Gastrocnemius medialis (tissue), 4 donors: ENCODE measurements at places on chromosomes 3 and 15.
A peak's percentile ranks its signal among the peaks of the same experiment; 100 is the strongest.

DNA sequence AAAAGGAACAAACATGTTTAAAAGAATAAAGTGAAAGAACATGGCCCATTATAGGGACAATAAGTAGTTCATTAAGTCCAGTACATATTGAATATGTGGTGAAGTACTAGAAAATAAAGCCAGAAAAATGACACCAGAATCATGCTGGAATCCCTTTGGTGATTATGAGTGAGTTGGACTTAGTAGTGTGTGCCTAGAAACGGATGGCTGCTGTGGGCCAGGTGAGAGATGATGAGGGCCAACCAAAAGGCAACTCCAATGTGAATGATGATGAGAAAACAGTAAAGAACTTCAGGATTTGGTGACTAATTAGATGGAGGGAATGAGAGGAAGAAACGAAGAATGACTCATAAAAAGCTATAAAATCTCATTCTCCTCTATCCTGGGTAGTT, 3.3 kb downstream of the CRYGS start:
- DNase-seq = no peak

DNA sequence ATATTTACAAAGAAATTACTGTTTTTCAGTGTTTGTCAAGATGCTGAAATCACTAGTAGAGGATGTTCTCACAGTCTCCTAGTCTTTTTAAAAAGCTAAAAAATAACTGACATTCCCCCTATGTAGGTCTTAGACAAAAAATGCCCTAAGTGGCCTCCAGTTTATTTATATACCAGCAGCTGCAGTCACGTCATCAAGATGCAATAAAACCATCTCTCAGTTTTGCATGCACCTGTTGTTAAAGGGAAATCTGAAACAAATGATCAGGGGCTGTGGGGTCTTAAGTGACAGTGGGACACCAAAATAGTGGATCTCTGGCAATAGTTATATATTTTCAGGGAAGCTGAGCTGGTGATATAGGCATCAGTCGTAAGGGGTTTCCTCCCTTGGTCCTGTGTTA, 146.5 kb upstream of the ARPP21 start:
- DNase-seq = no peak

DNA sequence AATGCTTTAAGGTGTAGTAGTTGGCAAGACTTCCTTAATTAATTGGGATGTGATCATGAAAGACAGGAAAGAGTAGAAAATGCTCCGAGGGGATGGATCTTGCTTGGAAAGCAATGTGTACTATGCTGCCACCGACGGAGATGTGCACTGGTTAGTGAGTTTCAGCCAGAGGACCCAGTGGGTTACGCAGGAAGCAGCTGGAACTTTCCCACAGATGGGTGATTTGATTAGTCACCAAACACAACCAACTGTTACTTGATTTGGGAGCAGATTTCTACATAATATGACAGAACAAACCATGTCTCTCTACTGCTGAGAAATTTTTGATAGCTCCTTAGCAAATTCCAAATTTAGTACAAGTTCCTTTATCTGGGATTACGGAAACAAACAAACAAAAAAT, 245.4 kb upstream of the MCTP2 start:
- DNase-seq = peak; percentile 15

- DNase-seq = no peak
Observed at GRCh38 chr3:172692751-172693338, 18.0 kb downstream of the NCEH1 start.

GRCh38 chr3:151331696-151332095, 2.3 kb upstream of the P2RY13 start:
- DNase-seq = no peak

- no peak for DNase-seq
Observed at GRCh38 chr15:29090617-29091466, 178.8 kb downstream of the NSMCE3 start.

DNA sequence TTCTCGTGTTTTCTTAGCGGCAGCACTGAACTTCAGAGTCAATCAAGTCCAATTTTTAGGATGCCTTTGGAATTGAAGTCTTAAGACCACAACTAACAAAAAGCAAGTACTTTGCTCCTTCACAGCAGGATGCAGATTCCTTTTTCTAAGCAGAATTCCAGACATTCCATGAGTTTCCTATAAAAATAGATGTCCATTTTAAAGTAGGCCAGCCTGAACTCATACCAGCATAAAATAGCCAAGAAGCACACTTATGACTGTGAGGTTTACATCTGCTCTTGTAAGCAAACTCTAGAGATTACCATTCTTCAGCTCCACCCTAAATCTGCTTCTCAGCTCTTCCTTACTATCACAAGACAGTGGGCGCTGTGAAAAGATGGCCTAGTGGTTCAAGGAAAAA, 85.8 kb downstream of the THBS1 start:
- no peak for DNase-seq

DNA sequence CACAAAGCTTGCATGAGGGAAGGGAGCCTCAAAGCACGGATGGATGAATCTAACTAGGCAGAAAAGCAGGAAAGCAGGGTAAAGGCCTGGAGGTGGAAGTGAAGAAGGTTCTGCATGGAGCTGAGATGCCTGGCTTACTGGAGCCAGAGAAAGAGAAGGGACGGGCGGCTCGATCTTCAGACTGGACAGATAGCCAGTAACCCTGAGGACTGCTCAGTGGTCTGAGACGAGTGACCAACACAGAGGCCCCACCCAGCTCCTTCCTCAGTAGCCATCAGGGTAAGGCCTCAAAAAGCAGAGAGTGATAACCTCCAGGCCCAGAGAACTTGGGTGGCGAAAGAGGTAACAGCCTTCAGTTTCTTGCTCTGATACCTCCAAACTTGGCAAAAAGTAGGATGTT, 6.4 kb downstream of the CLN6 start:
- no peak for DNase-seq

GRCh38 chr3:176584413-176585176, 612.7 kb downstream of the TBL1XR1 start:
- no peak for DNase-seq

- DNase-seq = no peak
Observed at GRCh38 chr3:52262447-52262846, 16.0 kb downstream of the WDR82 start.

- no peak for DNase-seq
Observed at GRCh38 chr15:75688278-75688557, 24.4 kb downstream of the CSPG4 start.

DNA sequence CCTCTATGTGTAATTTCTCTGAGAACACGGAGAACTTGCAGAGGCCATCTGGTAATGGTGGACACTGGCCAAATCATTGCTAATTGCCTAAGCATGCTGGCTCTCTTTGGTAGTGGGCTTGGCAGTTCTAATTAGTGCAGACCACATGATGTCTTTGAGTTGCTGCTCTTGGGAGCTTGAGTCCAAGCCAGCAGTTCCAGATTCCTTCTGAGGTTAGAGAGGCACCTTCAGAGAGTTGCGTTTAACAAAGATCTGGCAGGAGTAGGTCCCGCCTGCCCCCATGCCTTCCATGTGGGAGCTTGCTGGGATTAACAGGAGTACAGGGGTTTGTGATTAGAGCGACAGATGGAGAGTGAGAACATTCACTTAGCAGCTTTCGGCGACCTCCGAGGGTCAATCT, 449.0 kb upstream of the LMCD1 start:
- no peak for DNase-seq

- no peak for DNase-seq
Observed at GRCh38 chr3:67524046-67524445, 130.4 kb downstream of the SUCLG2 start.

DNA sequence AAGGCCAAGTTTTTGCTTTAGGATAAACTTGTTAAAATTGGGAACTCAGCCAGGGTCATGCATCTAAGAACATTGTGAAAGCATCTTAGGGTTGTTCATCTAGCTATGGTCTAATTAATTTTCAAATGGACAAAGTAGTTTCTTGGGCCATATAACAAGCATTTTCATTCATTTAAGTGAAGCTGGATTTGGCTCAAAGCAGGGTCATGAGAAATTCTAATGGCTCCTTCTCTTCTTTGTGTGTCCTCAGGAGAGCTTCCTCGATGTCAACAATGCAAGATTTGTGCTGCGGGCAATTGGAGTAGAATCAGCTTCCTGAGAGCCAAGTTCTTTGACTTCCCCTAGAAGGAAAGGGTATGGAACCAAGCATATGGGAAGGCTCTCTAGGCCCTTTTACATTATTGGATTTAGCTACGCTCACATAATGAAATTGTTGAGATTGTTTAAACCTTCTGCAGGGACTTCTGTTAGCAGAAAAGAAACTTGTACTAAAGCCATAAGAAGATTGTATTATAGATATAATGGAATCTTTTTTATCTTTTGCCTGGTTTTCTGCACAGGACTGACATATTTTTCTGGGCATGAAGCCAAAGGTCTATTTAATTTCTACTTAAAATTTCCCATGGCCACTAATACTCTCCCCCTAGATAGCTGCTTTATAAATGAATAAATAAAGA, 1.8 kb upstream of the SAMMSON start:
- no peak for DNase-seq

DNA sequence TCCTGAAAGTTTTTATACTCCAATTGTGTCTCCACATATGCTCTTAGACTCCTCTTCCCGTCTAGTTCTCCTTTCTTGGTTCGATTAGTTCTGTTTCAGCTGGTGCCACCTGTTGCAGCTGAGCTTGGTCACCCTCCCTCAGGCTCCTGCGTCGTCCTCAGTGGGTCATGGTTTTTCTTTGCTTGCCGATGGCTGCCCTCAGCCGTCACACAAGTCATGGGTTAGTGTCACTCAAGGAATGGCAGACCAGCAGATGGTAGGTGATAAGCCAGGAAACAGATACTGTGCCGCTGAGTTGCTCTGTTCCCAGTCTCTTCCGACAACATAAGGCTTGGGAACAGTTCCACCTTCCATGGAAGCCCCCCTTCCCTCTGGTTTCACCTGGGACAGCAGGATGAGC, 109.9 kb downstream of the IGF1R start:
- DNase-seq = no peak

GRCh38 chr3:63159764-63160163, 118.3 kb upstream of the SYNPR start:
- no peak for DNase-seq

- no peak for DNase-seq
Observed at GRCh38 chr3:185916042-185916833, 21.6 kb downstream of the TRA2B start.

- DNase-seq = no peak
Observed at GRCh38 chr3:28590860-28591259, 242.2 kb upstream of the AZI2 start.

- DNase-seq = no peak
Observed at GRCh38 chr3:58117561-58118181, 93.1 kb downstream of the DNASE1L3 start.

DNA sequence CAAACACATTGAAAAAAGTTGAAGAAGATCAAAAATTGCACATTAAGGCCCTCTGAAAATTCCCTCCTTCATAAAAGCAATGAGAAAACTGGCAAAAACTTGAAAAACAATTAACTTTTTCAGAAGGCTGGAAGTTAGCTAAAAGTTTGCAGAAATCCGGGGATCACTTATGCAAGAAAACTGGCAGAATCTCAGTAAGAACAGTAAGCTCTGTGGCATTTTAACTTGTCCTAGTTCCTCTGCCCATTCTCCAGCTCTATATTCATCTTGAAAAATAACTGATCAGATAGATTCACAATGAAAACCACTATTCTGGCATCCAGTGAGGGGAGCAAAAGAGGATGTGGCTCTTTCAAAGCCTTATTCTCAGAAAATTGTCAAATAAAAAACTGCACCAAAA, 566.8 kb downstream of the NTRK3 start:
- no peak for DNase-seq

DNA sequence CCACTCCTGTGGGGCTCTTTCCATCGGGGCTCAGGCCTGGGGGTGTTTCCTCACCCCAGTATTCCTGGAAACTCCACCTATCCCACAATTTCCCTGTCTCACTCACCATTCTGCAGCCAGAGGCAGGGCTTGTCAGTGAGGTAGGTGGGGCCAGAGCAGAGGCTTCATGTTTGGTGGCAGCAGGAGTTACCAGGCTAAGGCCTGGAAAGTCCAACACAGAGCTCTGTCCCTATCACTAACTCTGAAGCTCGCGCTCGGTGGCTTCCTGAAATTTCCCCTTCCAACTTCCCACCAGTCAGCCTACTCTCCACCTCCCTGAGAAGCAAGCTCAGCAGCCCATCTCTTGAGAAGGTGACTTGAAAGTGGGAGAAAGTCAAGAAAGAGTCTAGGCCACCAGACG, 44.2 kb downstream of the CDC25A start:
- DNase-seq = no peak

- DNase-seq = no peak
Observed at GRCh38 chr3:109337393-109337792, at the start of gene DPPA4. Gene DPPA4 (minus strand): TSS chr3:109337546. CDS start chr3:109337517, 29 bp downstream.

- no peak for DNase-seq
Observed at GRCh38 chr15:61195116-61196002, 33.7 kb downstream of the RORA start.

DNA sequence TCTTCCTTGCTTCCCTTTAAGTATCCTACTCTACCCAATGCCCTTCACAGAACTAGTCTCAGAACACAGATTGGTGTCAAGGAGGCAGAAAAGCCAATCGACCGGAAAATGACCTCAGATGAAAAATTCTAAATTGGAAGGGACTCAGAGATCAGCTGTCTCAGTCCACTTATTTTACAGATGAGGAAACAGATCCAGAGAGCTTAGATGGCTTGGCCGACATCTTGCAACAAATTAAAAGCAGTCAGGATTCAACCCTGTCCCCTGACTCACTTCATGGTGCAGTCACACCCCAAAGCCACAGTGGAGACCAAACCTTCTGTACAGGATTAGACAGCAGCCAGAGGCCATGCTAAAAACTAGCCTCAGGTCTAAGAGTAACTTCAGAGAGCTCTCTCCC, 169.3 kb upstream of the BHLHE40 start:
- DNase-seq = no peak

DNA sequence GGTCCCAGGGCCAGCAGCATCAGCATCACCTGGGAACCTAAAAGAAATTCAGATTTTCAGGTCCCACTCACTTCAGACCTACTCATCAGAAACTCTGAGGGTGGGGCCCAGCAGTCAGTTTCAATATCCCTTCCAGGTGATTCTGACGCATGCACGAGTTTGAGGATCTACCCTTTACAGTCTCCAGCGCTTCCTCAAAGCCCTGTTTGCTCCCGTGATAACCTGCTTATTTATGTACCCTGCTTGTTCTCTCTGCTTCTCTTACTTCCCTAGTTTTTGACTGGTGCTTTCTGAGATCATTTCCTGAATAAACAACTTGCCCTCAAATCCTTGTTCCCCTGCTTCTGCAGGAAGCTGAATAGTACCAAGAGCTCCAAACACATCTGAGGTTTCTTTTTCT, 245.3 kb downstream of the ZNF621 start:
- DNase-seq = no peak

DNA sequence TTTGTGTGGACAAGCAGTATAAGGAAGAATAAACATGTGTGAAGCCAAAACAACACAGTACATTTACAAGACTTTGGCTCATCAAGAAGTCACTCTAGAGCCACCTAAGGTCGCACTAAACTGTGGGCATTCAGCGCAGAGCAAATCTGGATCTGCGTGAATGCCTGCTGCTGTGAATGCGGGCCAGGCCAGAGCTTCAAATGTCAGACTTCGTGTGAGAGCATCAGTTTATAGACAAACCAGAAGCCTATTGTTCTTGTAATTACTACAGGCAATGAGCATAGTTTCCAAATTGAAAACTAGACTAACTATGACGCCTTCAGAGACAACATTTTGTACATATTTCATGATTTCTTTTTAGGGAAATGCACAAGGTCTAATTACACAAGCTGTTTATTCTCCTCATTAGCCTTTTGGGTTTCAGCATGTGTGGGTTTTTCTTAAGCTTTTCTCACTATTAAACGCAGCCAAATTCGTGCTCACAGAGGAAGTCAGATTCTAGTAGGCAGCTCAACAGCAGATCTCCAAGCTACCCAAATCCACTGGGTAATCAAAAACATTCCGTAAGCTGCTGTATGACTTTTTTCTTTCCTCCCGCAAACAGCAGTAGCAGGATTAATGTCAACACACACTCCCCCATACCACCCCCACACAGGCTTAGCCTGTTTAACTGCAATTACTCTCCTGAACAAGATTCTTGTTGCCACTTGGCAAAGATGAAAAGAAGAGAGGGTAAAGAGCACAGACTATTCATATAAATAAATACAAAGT, 84.5 kb upstream of the SETMAR start:
- DNase-seq = no peak
